Fibroblast of lung (primary cell): ENCODE measurements at places on chromosomes 4 and X.

GRCh38 chrX:39736216-39737211, 361.2 kb downstream of the BCOR start:
- peak overlapping the region; percentile 32 for H3K27ac ChIP-seq
- DNase-seq: peak; percentile 88
- H3K27me3 ChIP-seq: no peaks in the 10 kb centered on the region
- H3K4me1 ChIP-seq: peaks cover 3% of the 10 kb centered on the region

DNA sequence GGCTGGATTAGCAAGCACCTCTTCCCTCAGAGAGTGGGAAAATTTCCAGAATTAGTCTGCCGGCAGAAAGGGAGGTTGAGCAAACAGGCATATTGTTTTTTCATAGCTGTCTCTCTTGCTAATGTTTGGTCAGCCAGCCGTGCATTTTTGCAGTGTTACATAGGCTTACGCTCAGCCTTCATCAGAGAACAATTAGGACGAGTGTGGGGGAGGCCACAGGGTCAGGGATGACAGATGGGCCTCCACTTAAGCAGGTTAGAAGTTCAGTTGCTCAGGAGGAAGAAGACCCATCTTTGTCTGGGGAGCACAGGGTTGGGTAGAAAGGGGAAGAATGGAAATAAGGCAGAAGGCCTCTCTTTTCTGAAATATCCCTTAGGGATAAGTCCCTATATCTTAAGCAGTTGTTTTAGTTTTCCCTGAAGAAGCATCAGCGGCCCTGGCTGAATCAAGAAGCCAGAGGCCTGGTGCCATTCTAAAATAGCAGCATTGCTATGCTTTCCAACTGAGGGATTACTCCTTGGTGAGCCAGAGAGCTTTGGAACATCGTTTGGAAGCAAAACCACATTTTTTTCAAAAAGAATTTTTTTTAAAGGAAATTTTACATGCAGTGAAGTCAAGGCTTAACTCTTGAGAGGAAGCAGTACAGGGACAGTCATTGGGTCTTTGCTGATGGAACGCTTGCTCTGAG, 118.8 kb downstream of the SMIM20 start:
- peaks cover 17% of the 10 kb centered on the region for H3K4me1 ChIP-seq
- no peaks in the 10 kb centered on the region for H3K36me3 ChIP-seq
- DNase-seq: peak; percentile 86
- no peaks in the 10 kb centered on the region for H3K27me3 ChIP-seq

GRCh38 chrX:121641560-121641959, 594.1 kb downstream of the GLUD2 start:
- no peaks in the 10 kb centered on the region for H3K4me1 ChIP-seq
- H3K36me3 ChIP-seq: no peaks in the 10 kb centered on the region
- H3K27ac ChIP-seq: no peak overlapping the region

GRCh38 chr4:172751550-172751949, 417.1 kb upstream of the GALNT7 start:
- no peak for DNase-seq
- H3K27ac ChIP-seq: no peak overlapping the region
- H3K4me1 ChIP-seq: no peaks in the 10 kb centered on the region
- no peaks in the 10 kb centered on the region for H3K36me3 ChIP-seq

DNA sequence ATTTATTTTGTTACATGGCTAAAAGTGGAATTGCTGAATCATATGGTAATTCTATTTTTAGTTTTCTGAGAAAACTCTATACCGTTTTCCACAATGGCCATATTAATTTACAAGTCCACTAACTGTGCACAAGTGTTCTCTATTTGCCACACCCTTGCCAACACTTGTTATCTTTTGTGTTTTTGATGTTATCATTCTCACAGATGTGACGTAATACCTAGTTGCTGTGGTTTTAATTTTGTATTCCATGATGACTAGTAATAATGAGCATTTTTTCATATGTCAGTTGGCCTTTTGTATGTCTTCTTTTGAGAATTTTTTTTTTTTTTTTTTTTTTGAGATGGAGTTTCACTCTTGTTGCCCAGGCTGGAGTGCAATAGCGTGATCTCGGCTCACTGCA, 164.2 kb upstream of the SPANXN4 start:
- DNase-seq: no peak
- H3K4me3 ChIP-seq: no peak overlapping the region
- H3K27ac ChIP-seq: no peak overlapping the region
- H3K36me3 ChIP-seq: no peaks in the 10 kb centered on the region

GRCh38 chr4:98314791-98315565, 53.8 kb downstream of the RAP1GDS1 start:
- no peak overlapping the region for H3K4me3 ChIP-seq
- H3K4me1 ChIP-seq: peaks cover 4% of the 10 kb centered on the region
- H3K27ac ChIP-seq: no peak overlapping the region
- DNase-seq: no peak

- H3K4me3 ChIP-seq: no peak overlapping the region
- peak; percentile 28 for DNase-seq
- no peaks in the 10 kb centered on the region for H3K27me3 ChIP-seq
- H3K27ac ChIP-seq: no peak overlapping the region
- no peaks in the 10 kb centered on the region for H3K36me3 ChIP-seq
- no peaks in the 10 kb centered on the region for H3K4me1 ChIP-seq
These were observed 196.8 kb upstream of the ATP6AP2 start for GRCh38 chrX:40383969-40384368.

GRCh38 chrX:23554304-23554703, 113.0 kb upstream of the PRDX4 start:
- H3K27me3 ChIP-seq: no peaks in the 10 kb centered on the region
- no peaks in the 10 kb centered on the region for H3K36me3 ChIP-seq
- H3K27ac ChIP-seq: no peak overlapping the region

- H3K4me3 ChIP-seq: no peak overlapping the region
- H3K36me3 ChIP-seq: no peaks in the 10 kb centered on the region
These were observed 155.2 kb upstream of the GALNT7 start for GRCh38 chr4:173013232-173013930.

GRCh38 chrX:68710870-68711576, 63.6 kb downstream of the STARD8 start:
- no peaks in the 10 kb centered on the region for H3K36me3 ChIP-seq
- H3K27ac ChIP-seq: no peak overlapping the region
- H3K4me3 ChIP-seq: no peak overlapping the region
- H3K27me3 ChIP-seq: no peaks in the 10 kb centered on the region
- DNase-seq: peak; percentile 29
- H3K4me1 ChIP-seq: no peaks in the 10 kb centered on the region

- no peaks in the 10 kb centered on the region for H3K4me1 ChIP-seq
- H3K36me3 ChIP-seq: no peaks in the 10 kb centered on the region
- no peak for DNase-seq
- H3K27ac ChIP-seq: no peak overlapping the region
- no peaks in the 10 kb centered on the region for H3K27me3 ChIP-seq
- H3K4me3 ChIP-seq: no peak overlapping the region
These were observed 5.0 kb downstream of the TFDP3 start for GRCh38 chrX:133213117-133213516.

GRCh38 chr4:141788169-141788915, 152.0 kb downstream of the IL15 start:
- H3K4me1 ChIP-seq: no peaks in the 10 kb centered on the region
- H3K27me3 ChIP-seq: no peaks in the 10 kb centered on the region
- DNase-seq: peak; percentile 86
- H3K27ac ChIP-seq: no peak overlapping the region
- H3K4me3 ChIP-seq: no peak overlapping the region

GRCh38 chr4:140877781-140878180, 121.6 kb upstream of the TBC1D9 start:
- H3K27ac ChIP-seq: no peak overlapping the region
- no peaks in the 10 kb centered on the region for H3K36me3 ChIP-seq
- H3K4me3 ChIP-seq: no peak overlapping the region
- DNase-seq: no peak
- no peaks in the 10 kb centered on the region for H3K4me1 ChIP-seq

- no peaks in the 10 kb centered on the region for H3K27me3 ChIP-seq
- H3K27ac ChIP-seq: no peak overlapping the region
These were observed 67.4 kb downstream of the ZNF182 start for GRCh38 chrX:47936224-47936939.

DNA sequence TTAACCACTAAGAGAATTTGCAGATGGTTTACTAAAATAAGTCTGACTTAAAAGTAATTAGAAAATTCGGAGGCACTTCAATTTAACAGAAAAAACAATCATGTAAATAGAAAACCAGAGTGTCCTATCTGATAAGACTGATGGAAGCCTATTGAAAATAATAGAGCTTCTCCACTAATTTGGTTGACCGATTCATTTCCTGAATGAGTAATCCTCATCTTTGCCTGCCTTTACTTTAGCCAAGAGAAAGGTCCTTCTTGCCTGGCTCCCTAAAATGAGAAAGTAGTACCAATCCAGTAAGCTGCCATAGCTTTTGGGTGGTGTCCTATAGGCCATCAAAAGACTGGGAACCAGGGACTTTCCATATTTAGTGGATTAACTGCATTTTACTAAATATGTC, 48.4 kb downstream of the KCNIP4 start:
- no peak overlapping the region for H3K27ac ChIP-seq
- H3K4me1 ChIP-seq: no peaks in the 10 kb centered on the region
- DNase-seq: no peak
- H3K4me3 ChIP-seq: no peak overlapping the region

DNA sequence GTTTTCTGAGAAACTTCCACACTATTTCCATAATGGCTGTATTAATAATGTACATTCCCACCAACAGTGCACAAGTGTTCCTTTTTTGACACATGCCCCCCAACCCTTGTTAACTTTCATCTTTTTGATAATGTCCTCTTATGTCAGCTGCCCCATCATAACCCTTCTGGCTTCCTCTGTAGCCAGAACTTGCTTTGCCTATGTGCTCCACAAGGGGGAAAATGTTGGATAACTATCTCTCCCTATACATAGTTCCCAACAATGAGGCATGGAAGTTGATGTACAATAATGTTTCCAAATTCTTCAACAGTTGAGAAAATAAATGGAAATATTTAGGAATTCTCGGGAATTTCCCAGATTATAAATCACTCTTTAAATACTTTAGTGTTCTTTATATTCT, 142.9 kb downstream of the ASB9 start:
- no peak overlapping the region for H3K27ac ChIP-seq
- no peaks in the 10 kb centered on the region for H3K27me3 ChIP-seq
- H3K36me3 ChIP-seq: no peaks in the 10 kb centered on the region
- DNase-seq: no peak
- H3K4me3 ChIP-seq: no peak overlapping the region

- peak overlapping the region; percentile 90 for H3K27ac ChIP-seq
- H3K4me3 ChIP-seq: peak overlapping the region; percentile 89
- peaks cover 9% of the 10 kb centered on the region for H3K4me1 ChIP-seq
- no peaks in the 10 kb centered on the region for H3K27me3 ChIP-seq
- DNase-seq: peak; percentile 56
These were observed 855 bp downstream of the KLF3 start for GRCh38 chr4:38664706-38665401.

DNA sequence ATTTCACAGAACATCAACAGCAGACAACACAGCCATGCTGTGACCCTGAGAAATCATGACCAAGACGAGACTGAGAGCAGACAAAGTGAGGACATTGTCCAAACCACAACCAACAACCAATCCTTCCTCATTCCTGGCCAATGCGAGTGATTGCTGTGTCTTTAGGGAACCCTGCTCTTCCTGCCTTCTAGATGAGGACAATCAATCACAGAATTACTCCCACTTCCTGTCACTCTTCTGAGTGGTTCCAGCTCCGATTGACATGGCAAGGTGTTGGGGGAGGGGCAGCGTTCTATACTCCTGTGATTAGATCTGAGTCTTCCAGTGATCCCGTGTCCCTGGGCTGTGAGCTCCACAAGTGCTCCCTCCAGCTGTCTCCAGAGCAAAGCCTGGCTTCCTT, 227.8 kb downstream of the STIM2 start:
- no peak overlapping the region for H3K4me3 ChIP-seq
- peaks cover 5% of the 10 kb centered on the region for H3K27me3 ChIP-seq
- H3K4me1 ChIP-seq: no peaks in the 10 kb centered on the region
- H3K36me3 ChIP-seq: no peaks in the 10 kb centered on the region
- DNase-seq: no peak

- no peak for DNase-seq
- no peaks in the 10 kb centered on the region for H3K4me1 ChIP-seq
- no peak overlapping the region for H3K27ac ChIP-seq
- H3K36me3 ChIP-seq: no peaks in the 10 kb centered on the region
- no peaks in the 10 kb centered on the region for H3K27me3 ChIP-seq
These were observed 79.2 kb downstream of the FBXL5 start for GRCh38 chr4:15575966-15576365.

- H3K4me1 ChIP-seq: no peaks in the 10 kb centered on the region
- no peaks in the 10 kb centered on the region for H3K27me3 ChIP-seq
- no peaks in the 10 kb centered on the region for H3K36me3 ChIP-seq
These were observed 248.7 kb downstream of the FMR1NB start for GRCh38 chrX:148229801-148230303.

DNA sequence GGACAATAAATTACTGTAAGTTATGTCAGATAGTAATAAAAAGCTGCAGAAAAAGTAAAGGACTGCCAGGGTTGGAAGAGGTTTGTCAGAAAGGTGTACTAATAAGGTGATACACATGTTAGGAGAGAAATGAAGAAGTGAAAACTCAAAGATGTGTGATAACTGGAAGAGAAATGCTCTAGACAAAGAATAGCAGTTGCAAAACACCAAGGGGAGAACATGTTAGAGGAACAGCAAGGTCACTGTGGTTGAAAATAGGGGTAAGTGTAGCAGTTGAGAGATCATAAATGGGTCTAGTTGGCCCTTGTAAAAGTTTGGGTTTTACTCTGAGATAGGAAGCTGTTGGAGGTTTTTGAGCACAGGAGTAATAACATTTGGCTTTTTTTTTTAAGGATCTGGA, 46.9 kb downstream of the HSPA4L start:
- no peaks in the 10 kb centered on the region for H3K36me3 ChIP-seq
- H3K4me1 ChIP-seq: no peaks in the 10 kb centered on the region
- no peak for DNase-seq
- H3K27ac ChIP-seq: no peak overlapping the region
- H3K27me3 ChIP-seq: no peaks in the 10 kb centered on the region

DNA sequence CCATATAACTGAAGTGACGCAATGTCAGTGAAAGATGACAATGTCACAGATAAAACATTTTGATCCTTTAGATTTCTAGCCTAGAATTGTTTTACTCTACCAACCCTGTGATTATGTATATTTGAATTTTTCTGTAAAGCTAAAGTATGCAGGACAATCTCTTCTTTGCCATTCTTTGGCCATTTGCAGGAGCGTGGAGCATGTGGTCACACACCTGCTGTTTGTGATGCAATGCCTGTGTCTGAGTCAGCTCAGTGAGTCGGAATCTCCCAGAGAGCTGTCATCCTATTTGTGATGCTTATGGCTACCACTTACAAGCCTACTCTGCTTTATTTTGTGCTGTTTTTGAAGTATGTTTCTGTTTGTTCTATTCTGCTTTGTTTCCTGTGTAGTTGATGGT, 214.5 kb downstream of the NAF1 start:
- H3K36me3 ChIP-seq: no peaks in the 10 kb centered on the region
- no peaks in the 10 kb centered on the region for H3K27me3 ChIP-seq
- H3K4me3 ChIP-seq: no peak overlapping the region
- H3K27ac ChIP-seq: no peak overlapping the region

- no peak for DNase-seq
- H3K4me3 ChIP-seq: no peak overlapping the region
- H3K36me3 ChIP-seq: no peaks in the 10 kb centered on the region
These were observed 22.2 kb downstream of the HMX1 start for GRCh38 chr4:8849266-8850073.

- no peaks in the 10 kb centered on the region for H3K4me1 ChIP-seq
- no peak for DNase-seq
- H3K27ac ChIP-seq: no peak overlapping the region
- no peaks in the 10 kb centered on the region for H3K27me3 ChIP-seq
These were observed 116.7 kb upstream of the CXCL13 start for GRCh38 chr4:77488882-77489281.

- H3K27ac ChIP-seq: no peak overlapping the region
- no peaks in the 10 kb centered on the region for H3K36me3 ChIP-seq
- DNase-seq: no peak
- H3K4me1 ChIP-seq: no peaks in the 10 kb centered on the region
- H3K27me3 ChIP-seq: no peaks in the 10 kb centered on the region
- H3K4me3 ChIP-seq: no peak overlapping the region
These were observed 126.3 kb downstream of the AASDH start for GRCh38 chr4:56261027-56261426.
